ENCODE measurements at places on chromosomes 7 and 10.

DNA sequence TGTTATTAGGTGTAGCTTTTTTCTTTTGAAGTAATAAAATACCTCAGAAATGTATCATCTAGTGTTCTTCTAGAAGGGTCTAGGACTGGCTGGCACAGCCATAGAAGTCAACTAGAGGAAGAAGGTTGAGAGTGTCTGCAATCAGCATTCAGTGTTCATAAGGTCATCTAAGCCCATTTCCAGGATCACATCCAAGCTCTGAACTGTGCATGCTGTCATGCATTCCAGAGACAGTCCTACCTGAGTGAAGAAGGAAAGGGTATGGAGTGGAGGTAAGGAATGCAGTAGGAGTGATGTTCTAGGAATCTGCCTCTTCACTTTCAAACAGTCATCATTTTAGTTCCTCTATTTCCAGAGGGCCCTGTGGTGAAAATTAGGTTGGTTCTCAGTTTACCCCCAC, 789.7 kb downstream of the GATA3 start:
- no peak for DNase-seq

GRCh38 chr7:79244482-79244881, 209.0 kb downstream of the MAGI2 start:
- no peak for DNase-seq

DNA sequence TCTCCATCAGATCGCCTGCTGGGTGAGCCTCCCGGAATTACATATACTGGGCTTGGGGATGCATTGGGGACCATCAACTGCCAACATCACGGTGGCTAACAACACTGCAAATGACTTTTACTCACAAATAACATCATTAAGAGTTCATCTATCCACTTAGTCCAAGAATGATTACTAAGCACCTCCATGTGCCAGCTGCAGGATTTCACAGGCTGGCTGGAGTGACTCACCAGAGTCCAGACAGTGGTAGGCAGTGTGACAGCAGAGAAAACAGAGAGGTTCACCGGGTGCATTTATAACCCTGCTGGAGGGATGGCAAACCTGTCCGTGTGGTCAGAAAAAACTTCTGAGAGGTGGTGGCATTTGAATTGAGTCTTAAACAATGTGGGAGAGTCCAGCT, 3.2 kb upstream of the IGFBP3 start:
- DNase-seq = peak; percentile 77

GRCh38 chr10:129495698-129496097, 28.7 kb downstream of the MGMT start:
- no peak for DNase-seq

DNA sequence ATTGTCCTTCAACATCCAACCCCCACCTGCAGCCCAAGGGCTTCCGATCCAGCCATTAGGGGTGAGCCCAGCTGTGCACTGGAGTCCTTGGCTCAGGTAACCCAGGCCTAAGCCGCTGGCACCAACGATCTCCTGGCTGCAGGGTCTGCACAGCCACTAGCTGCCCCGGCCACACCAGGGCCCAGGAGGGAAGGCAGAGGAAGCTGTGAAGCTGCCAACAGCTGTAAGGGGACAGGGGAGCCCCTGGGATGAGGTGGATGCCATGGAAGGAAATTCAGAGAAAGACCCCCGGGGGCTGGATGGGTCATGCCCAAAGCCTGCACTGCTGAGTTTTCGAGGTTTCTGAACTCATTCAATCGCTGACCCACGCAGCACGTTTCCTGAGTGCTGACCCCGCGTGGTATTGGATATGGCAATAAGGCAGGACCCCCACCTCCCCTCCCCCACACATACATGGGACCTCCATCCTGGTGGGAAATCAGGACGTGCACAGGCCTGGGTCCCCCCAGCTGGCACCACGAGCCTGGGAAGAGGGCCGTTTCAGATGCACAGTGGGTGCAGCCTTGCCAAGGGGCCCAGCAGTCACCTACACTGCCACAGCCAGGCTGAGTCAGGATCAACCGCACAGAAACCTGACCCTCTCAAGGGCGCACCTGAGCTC, 170.3 kb downstream of the DIP2C start:
- DNase-seq = no peak

DNA sequence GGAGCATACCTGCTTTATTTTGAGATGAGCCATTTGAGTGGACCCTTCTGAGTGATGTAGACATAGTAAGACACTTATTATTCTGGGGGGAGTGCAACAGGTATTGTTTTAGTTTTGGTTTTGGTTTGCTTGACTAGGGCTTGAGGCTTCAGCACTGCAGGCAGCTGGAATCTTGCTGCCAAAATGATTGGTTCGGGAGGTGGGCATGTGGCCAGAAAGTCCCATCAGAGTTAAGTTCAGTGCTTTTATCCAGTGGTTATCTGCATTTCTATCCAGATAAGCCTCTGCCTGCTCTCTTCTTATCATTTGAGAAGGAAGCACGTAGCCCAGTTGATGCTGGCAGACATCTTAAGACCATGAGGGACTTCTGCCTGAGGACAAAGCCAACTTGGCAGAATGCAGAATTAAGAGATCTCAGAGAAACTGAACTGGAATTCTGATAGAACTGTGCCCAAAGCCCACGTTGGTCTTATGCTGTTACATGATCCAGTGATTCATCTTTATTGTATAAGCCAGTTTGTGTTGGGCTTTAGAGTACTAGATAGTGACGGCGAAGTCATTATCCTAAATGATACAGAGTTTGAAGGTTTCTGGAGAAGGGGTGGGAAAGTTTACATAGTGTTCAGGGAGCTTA, 9.6 kb upstream of the JAZF1 start:
- no peak for DNase-seq

GRCh38 chr10:44921061-44921460, 9.9 kb downstream of the TMEM72 start:
- no peak for DNase-seq

DNA sequence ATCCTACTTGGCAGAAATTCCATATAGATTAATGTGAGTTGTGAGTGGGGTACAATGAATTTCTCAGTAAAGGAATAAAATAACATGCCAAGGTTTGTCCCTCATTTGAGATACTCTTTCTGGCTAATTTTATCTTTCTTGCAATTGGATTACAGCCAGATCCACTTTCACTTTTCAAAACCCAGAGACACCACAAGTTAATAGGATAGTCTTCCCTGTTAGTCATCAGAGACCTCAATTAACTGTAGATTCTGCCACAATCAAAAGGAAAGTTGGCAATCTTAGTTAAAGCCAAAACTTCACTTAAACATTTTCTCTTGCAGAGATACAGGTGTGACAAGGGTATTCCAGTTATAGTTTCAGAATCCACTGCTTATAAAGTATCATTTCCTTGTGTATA, 91.4 kb upstream of the PHYHIPL start:
- DNase-seq = peak; percentile 58

- DNase-seq = no peak
Observed at GRCh38 chr10:109838592-109839244, 84.6 kb downstream of the XPNPEP1 start.

DNA sequence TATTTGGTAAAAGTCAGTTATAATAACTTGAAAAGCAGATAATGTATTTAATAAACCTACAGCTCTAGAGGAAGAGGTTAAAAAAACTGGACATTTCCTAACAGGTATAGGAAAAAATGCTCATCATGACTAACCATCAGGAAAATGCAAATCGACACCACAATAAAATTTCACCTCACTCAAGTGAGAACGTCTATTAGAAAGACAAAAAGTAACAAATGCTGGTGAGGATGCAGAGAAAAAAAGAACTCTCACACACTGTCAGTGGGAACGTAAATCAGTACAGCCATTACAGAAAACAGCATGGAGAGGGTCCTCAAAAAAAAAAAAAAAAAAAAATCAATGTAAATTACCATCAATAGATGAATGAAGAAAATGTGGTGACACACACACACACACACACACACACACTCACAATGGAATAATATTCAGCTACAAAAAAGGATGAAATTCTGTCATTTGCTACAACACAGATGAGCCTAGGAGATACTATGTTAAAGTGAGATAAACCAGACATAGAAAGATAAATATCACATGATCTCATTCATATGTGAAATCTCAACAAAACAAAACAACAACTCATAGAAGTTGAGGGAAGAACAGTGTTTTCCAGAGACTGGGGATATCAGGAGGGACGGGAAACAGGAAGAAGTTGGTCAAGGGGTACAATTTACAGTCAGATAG, 20.1 kb downstream of the EPC1 start:
- no peak for DNase-seq

Data from fibroblast of skin of right biceps (primary cell).